ENCODE measurements at places on chromosomes 13 and 19. TPM values are rescaled to one million over a fixed set of nuclear protein-coding genes. Genes with fewer than 3 reads are reported as not detected.

The CEACAM8 gene
- total RNA-seq: not detected

The NR2F6 gene
- total RNA-seq: 27.8 TPM

The BEST2 gene
- total RNA-seq: 0.50 TPM

The OVOL3 gene
- total RNA-seq: not detected

The ZNF444 gene
- 21.6 TPM for total RNA-seq

The CDK8 gene
- 23.6 TPM for total RNA-seq

The ZNF507 gene
- 14.4 TPM for total RNA-seq

- DNase-seq: no peak
These were observed 4.2 kb downstream of the PRR12 start for GRCh38 chr19:49594993-49595818.

GRCh38 chr13:113784645-113785024 lies 25.6 kb downstream of the TMEM255B start:
- no peak for DNase-seq

GRCh38 chr19:40639638-40639982 lies 38.4 kb downstream of the LTBP4 start:
- no peak for DNase-seq

DNA sequence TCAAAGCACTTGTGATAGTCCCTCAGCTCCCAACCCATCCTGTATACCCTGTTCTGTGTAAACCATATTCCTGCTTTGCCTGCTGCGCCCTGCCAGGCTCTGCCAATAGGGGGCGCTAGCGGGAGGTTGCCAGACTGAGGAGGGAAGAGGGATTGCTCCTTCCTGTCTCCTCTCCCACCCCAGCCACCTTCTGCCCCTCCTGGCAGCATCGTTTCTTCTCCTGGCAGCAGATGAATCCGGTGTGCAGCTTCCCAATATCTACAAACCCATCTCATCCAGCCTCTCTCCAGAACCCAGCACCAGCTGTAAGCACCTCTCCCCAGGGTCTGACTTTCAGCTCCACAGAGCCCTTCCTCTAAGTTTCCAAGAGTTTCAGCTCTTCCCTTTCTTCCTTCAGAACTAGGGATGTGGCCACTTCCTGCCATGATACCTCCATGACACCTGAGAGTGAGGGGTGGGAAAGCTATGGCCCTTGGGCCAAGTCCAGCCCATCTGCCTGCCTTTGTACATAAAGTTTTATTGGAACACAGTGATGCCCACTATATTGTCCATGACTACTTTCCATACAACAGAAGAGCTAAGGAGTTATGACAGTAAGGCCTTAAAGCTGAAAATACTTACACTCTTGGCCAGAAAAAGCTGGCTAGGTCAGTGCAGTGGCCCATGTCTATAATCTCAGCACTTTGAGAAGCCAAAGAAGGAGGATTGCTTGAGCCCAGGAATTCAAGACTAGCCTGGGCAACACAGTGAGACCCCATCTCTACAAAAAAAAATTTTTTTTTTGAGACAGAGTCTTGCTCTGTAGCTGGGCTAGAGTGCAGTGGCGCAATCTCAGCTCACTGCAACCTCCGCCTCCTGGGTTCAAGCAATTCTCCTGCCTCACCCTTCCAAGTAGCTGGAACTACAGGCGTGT lies 34.5 kb upstream of the ATP1A3 start:
- no peak for DNase-seq

- no peak for DNase-seq
These were observed 4.4 kb downstream of the ELSPBP1 start for GRCh38 chr19:47998800-47999199.

DNA sequence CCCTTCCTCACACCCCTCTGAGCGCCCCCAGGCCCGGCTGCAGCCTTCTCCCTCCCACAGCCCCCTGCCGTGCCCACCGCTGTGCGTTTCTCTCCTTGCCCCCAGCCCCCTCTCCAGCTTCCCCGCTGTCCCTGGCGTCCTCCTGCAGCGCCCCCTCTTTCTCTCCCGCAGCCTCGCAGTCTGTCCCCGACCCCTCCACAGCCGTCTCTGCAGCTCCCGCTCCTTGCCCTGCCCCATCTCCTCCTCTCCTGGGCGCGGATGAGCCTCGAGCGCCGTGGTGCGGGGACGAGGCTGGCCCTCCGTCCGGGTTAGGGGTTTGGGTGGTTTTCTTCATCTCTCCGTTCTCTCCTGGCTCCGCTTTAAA lies 1.1 kb downstream of the KMT5C start:
- no peak for DNase-seq

DNA sequence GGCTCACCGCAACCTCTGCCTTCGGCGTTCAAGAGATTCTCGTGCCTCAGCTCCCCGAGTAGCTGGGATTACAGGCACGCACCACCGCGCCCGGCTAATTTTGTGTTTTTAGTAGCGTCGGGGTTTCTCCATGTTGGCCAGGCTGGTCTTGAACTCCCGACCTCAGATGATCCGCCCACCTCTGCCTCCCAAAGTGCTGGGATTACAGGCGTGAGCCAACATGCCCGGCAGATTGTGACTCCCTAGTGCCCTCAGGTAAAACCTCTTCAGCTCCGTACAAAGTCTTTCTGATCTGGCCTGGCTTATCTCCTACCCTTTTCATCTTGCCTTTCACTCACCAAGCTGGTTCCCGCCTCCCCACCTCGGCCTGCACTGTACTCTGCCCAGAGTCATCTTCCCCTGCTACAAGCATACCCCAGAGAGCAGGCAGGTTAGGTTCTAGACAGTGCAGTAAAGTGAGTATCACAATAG lies 15.0 kb downstream of the BICRA start:
- peak; percentile 60 for DNase-seq

GRCh38 chr19:35963514-35963913 lies 27.3 kb downstream of the LRFN3 start:
- peak; percentile 39 for DNase-seq

DNA sequence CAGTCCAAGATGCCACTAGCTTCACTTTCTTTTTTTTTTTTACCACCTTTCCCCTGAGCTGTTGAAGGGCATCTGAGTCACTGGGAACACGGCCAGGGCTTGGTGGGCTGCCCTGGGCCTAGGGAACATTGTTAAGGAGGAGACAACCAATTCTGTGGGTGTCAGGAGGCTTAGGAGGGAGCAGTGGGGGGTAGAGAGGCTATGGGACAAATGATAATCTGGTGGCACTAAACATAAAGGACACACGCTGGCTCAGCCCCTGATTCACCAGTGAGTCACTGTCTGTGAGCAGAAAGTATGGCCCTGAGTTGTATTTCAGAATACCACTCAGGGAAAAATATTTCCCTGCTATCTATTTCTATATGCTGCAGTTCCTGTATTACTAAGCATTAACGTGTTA lies 207.8 kb downstream of the DCLK1 start:
- peak; percentile 45 for DNase-seq

- no peak for DNase-seq
These were observed 5.9 kb downstream of the MED16 start for GRCh38 chr19:887072-887471.

DNA sequence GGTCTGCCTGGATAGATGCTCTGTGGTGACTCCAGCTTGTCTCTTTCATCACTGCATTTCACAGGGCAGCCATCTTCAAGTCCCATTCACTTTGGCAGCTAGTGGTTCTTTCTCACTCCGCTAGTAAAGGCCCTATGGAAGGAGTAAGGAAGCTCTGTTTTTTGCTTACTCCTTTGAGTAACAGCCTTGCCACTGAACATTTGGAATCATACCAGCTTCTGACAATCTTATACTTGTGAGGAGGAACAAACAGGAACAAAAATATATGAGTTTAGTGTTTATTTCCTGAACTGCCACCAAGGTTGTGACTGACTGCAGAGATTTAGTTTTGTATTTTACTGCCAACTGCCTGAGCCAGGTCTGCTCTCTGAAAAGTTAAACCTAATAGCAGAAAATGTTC lies 38.7 kb downstream of the KCTD4 start:
- no peak for DNase-seq

DNA sequence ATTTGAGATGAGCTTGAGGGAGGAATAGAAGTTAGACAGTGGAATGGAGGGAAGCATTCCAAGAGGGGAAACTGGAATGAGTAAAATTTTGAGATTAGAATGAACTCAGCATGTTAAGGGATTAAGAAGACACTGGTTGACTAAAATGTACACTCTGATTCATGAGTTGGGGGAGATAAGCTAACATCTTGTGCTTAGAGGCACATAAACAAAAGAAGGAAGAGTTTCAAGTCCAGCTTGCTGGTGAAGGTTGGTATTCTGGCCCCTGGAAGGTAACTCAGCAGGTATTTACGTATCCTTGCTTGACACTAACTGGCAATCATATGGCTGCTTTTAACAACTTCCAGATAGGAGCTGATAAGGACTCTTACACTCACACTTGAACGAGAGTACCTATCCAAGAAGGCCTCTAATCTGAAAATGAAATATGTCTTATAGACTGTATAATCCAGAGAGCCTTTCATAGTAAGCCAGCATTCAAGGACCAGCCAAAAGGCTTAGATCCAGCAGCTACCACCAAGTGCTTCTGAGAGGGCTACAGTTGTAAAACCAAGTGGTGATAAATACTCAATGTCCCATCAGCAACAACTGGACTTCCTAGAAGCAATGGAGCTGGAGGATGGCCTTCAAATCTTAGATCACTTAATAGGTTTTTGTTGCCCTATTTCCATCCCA lies 149.7 kb upstream of the SERP2 start:
- DNase-seq: no peak

DNA sequence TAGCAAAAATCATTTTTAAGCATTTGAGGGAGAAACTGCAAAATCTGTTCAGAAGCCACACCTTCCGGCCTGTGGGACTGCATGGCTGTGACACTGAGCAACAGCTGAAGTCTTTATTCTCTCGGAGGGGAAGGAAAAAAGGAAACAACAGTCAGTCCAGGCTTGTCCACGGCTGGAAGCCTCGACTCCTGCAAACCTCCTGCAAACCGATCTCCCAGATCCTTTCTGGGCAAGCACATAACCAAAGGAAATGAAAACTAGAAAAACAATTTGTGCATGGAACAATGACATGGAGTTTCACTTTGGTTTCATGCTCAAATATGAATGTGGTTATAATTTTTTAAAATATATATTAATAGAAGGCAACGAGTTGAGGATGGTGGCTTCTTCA lies 1.0 kb downstream of the COL4A1 start:
- DNase-seq: no peak

- no peak for DNase-seq
These were observed 33.7 kb downstream of the COL4A1 start for GRCh38 chr13:110273254-110273653.

GRCh38 chr13:76764429-76764828 lies 121.8 kb downstream of the KCTD12 start:
- DNase-seq: no peak

Measured in mammary epithelial cell (primary cell).